ENCODE measurements at places on chromosomes 3 and 15.

- no peaks in the 10 kb centered on the region for H3K27me3 ChIP-seq
- DNase-seq, result no peak
- H3K36me3 ChIP-seq, result no peaks in the 10 kb centered on the region
- H3K4me1 ChIP-seq, result peaks cover 1% of the 10 kb centered on the region
- H3K27ac ChIP-seq, result no peak overlapping the region
Observed at GRCh38 chr3:172716476-172716875, 5.6 kb upstream of the NCEH1 start.

DNA sequence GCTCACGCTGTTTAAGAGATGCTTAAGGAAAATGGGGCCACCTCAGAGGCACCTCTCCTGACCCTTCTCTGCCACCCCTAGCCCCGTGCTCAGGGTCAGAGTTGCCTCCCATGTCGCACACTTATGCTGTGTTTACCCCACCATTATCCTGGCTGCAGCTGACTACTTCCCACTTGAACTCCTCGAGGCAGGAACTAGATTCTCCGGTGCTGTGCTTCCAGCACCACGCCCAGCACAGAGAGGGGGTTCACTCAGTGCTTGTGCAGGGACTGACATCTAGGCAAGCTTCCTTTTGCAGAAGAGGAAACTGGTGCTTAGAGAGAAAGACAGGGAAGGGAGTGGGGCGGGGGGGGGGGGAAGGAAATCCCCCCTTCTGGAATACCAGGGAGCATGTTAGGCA, 340.1 kb downstream of the RORA start:
- H3K4me1 ChIP-seq, result no peaks in the 10 kb centered on the region
- no peak overlapping the region for H3K27ac ChIP-seq
- H3K4me3 ChIP-seq, result no peak overlapping the region
- H3K27me3 ChIP-seq, result peaks cover 11% of the 10 kb centered on the region
- DNase-seq, result no peak
- H3K36me3 ChIP-seq, result no peaks in the 10 kb centered on the region

GRCh38 chr3:77195766-77196545, 156.1 kb downstream of the ROBO2 start:
- no peak overlapping the region for H3K27ac ChIP-seq
- H3K4me1 ChIP-seq, result no peaks in the 10 kb centered on the region
- no peak for DNase-seq
- H3K36me3 ChIP-seq, result no peaks in the 10 kb centered on the region
- no peaks in the 10 kb centered on the region for H3K27me3 ChIP-seq
- H3K4me3 ChIP-seq, result no peak overlapping the region

DNA sequence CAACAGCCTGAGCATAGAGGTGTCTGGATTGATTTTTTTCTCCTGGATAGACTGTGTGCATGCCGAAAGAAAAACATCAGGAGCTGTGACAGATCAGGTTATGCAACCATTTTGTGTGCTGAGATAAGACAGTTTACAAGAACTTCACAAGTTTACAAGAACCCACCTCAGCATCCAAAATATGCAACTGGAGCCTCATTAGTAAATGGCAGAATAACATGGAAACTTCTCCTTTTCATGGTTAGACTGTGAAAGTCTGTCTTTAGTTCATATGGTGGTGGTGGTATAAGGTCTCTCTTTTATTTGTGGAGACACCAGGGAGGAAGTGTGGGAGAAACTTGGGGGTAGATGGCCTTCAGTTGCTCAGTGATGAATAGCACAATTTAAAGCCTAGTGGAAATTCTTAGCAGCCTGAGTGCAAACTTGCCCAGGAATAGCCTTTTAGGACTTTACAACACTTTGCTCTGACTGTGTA, 3.7 kb upstream of the ZNF609 start:
- H3K4me3 ChIP-seq, result no peak overlapping the region
- peaks cover 9% of the 10 kb centered on the region for H3K4me1 ChIP-seq
- DNase-seq, result no peak
- H3K27me3 ChIP-seq, result no peaks in the 10 kb centered on the region
- H3K36me3 ChIP-seq, result peaks cover 3% of the 10 kb centered on the region

- H3K4me1 ChIP-seq, result no peaks in the 10 kb centered on the region
- H3K36me3 ChIP-seq, result no peaks in the 10 kb centered on the region
- no peak overlapping the region for H3K27ac ChIP-seq
Observed at GRCh38 chr3:184543843-184544512, 17.6 kb upstream of the EPHB3 start.

DNA sequence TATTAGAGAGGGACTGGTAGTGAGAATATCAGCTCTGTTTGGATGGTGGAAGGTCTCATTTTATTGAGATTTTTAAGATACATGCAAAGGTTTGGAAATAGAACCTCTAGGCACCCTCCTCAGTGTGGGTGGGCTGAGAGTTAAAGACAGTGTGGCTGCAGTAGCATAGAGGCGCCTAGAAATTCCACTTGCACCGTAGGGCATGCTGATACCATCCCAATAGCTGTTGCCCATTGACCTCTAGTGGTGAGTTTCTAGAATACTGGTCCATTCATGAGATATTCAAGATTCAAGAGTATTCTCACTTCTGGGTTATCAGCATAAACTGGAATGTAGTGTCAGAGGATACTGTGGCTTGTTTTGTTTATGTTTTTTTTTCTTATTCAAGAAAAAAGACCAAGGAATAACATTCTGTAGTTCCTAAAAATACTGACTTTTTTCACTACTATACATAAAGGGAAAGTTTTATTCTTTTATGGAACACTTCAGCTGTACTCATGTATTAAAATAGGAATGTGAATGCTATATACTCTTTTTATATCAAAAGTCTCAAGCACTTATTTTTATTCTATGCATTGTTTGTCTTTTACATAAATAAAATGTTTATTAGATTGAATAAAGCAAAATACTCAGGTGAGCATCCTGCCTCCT, 87.2 kb downstream of the TGFBR2 start:
- no peak for DNase-seq
- H3K27me3 ChIP-seq, result no peaks in the 10 kb centered on the region
- no peak overlapping the region for H3K27ac ChIP-seq
- H3K4me3 ChIP-seq, result no peak overlapping the region
